ENCODE measurements at places on chromosomes 4 and X.

- no peak for DNase-seq
Measured at GRCh38 chr4:4217113-4217512, 9.6 kb downstream of the OTOP1 start.

DNA sequence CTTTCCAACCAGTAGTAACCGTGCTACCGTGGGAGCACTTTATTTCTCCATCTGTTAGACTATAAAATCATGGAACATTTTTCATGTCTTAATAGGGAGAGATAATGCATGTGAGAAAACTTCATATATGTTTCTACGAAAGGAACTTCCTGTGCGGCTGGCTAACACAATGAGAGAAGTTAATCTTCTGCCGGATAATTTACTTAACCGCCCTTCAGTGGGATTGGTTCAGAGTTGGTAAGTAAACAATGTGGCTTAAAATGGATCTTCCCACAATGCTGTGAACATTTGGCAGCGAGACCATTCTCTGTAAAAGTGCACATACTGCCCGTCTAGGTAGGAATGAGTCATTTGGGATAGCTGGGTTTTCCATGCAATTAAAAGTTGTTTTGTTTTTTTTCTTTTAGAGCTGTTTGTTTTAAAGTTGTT lies 29.6 kb downstream of the PDK3 start:
- DNase-seq: no peak

- DNase-seq: no peak
Measured at GRCh38 chr4:66572949-66573348, 902.7 kb upstream of the EPHA5 start.

GRCh38 chr4:40377512-40378365 lies 42.6 kb downstream of the CHRNA9 start:
- DNase-seq: no peak

DNA sequence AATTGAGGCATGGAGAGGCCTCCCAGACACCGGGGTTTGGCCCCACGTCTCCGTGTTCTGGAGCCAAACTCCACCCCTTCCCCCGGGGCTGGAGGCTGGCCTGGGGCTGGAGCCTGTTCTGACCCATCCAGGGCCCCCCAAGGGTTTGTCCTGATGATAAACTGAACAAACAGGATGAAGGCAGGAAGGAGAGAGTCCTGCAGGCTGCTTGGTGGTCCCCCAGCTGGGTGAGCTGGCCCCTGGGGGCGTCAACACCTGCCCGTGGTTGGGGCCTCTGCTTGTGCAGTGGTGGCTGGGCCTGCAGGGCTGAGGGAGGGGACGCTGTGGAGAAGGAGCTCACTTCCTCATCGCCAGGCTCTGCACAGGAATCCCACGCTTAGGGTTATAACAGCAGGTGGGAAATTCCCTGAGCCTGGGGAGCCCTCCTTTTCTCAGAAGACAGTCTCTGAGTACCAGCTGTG lies 2.3 kb downstream of the SH3TC1 start:
- DNase-seq: no peak

DNA sequence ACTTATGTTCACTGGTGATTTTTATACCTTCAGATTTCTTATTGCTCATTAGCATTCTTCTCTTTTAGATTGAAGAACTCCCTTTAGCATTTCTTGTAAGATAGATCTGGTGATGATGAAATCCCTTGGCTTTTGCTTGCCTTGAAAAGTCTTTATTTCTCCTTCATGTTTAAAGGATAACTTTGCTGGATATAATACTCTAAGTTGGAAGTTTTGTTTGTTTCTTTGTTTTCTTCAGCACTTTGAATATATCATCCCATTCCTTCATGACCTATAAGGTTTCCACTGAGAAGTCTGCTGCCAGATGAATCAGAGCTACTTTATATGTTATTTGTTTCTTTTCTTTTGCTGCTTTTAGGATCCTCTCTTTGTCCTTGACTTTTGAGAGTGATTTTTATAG lies 18.5 kb downstream of the CC2D2A start:
- DNase-seq: no peak

GRCh38 chr4:153451911-153452657 lies 14.1 kb upstream of the TMEM131L start:
- DNase-seq: no peak

DNA sequence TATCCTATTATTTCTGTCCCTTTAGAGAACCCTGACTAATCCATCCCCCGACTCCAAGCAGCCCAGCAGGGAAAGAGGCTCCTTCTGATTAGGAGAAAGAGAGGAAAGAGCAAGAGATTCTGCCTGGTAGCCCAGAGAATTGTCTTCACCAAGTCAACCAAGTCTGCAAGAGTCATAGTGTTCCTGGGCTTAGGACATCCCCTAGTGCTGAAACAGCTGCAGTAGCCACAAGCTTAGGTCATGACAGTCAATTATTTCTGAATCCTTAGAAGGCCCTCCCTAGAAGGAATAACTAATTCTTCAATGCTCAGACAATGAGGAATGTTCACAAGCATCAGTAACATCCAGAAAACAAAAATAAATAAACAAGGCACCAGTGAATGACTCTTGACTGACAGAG lies 480.3 kb upstream of the GRIA3 start:
- no peak for DNase-seq

GRCh38 chrX:9271789-9272525 lies 192.9 kb upstream of the TBL1X start:
- no peak for DNase-seq
